Mesothelial cell of epicardium (in vitro differentiated cells): ENCODE measurements at places on chromosomes 1 and 21. TPM values are rescaled to one million over a fixed set of nuclear protein-coding genes. Genes with fewer than 3 reads are reported as not detected.

MYBPH gene
- total RNA-seq, result not detected in 3 replicates

SAMSN1 gene
- total RNA-seq, result 0.27 to 0.36 TPM (median 0.29 TPM) in 3 replicates

SMCP gene
- not detected in 3 replicates for total RNA-seq

HENMT1 gene
- 6.7 to 8.5 TPM (median 6.7 TPM) in 3 replicates for total RNA-seq

DNA sequence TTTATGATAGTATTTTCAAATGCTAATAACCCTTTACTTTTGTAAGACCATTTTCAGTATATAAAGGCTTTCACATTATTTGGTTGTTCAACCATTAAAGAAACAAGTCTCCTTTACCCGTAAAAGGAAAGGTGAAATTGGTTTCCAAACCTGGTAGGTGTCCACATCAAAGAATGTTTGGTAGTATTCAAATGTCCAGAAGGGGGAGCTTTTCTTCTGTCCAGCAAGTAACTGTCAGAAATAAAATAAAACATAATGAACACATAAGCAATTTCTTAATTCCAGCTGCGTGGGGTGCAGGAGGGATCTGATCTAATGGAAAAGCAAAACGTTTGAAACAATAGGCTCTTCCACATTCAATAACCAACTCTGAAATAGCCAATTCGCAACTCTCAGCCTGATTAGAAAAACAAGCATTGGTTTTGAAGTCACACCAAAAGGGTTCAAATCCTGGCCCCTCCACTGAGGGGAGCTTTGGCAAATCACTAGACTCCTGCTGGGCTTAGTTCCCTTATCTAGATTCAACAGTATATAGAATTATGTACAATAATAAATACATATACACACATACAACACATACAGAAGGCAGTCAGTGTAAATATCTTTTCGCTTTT is 11.0 kb downstream of the YIPF1 start:
- DNase-seq, result no peak

DNA sequence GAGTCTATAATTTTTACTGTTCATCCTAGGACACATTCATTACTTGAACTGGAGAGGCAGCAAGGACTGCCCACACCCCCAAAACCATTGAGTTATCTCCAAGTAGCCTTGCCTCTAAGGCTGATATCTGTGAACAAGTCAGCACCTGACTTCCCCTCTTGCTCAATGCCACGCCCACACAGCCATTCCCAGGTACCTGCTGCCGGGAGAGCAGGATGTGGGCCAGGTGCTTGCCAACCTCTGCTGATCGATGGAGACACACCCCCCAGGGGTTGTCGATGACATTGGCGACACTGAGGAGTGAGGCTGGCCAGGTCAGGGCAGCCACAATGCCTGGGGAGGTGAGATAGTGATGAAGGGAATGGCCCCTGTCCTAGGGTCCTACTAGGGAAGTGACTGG is 60.1 kb downstream of the TMCO4 start:
- DNase-seq, result no peak

DNA sequence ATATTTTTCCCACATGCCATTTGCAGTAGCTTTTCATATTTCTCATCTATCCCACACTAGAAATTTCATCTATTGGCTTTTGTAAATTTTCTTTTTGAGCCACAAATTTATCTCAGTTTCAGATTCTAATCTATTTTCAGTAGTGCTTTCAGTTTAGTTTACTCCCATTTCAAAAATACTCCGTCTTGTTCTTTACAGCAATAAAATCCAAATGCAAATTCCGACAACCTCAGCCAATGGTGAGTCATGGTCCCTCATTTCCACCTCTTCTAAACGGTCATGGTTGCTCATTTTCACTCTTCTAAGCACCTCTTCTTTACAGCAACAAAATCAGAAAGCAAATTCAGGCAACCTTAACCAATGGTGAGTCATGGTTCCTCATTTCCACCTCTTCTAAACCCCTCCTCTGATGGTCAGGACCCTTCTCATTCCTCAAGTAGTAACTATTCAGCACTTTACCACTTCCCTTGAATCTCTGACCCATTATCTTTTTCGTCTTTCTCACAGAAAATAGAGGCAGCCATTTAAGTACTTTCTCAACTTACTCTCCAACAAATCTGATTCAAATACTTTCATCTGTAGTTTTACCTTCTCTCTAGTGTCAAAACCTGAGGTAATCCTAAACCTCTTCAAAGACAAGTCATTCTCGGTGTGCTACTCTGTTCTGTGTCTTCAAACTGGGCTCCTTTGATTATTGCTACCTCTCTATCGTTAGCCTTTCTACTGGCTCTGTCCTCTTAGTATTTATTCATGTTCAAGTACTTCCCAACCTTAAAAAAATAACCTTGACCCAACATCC is 34.4 kb downstream of the C21orf91 start:
- DNase-seq, result no peak

DNA sequence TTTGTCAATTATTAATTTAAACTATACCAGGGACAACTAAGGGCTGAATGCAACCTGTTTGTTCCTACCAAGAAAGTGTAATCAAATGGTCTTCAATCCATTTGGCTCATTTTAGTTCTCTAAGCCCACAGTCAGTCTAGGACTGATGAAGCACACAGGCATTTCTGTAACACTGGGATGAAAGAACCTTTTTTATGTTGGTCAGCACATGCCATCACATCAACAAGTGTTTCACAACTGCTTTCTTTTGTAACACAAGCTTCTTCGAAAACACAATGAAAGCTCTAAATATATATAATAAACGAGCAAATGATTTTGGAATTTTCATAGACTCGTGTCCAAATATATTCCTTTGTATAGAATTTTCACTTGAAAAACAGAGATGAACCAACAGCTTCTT is 28.8 kb downstream of the HEATR1 start:
- no peak for DNase-seq
